ENCODE measurements at places on chromosomes 1 and 21.

GRCh38 chr1:110438893-110439292 is 12.1 kb upstream of the PROK1 start:
- no peak for DNase-seq

GRCh38 chr1:22791831-22792347 is 81.2 kb downstream of the EPHB2 start:
- no peak for DNase-seq

GRCh38 chr1:17306407-17306806 is 1.6 kb upstream of the PADI4 start:
- no peak for DNase-seq

DNA sequence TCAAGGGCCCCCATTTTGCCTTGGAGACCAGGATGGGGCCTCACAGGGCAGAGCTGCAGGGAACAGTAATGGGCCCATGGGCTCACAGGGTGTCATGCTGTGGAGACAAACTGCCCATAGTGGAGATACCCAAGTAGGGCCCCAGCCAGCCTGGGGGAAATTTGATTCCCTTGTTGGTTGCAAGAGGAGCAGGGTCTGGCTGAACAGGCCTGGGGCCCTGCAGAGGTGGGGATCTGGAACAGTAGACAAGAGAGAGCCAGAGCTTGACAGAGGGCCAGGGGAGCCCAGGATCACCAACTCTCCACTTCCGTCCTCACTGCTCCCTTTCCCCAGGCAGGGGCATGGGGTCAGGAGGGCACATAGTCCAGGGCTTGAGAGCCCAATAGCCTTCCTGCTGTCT is 8.7 kb downstream of the S100B start:
- no peak for DNase-seq

- DNase-seq, result no peak
These were observed 48.1 kb downstream of the RAP1GAP start for GRCh38 chr1:21621051-21621450.

- DNase-seq, result no peak
These were observed 816.9 kb downstream of the PLA2G4A start for GRCh38 chr1:187645651-187646050.

GRCh38 chr21:38327984-38328383 is 71.2 kb downstream of the KCNJ15 start:
- no peak for DNase-seq

DNA sequence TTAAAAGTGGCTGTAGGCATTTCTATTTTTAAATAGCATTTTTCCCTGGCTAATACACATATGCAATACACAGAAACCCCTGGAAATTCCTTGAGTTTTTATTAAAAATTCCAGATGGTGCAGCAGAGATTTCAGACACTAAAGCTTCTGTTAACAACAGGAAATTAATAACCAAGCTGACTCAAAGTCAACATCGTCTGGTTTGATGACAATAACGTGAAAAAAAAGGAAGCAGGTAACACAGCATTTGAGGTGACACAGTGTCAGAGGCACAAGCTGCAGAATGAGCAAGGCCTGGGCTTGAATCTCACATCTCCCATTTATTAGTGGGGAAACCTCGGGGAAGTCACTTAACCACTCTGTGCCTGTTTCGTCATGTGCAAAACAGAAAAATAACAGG is 64.6 kb upstream of the GJB5 start:
- DNase-seq, result no peak

DNA sequence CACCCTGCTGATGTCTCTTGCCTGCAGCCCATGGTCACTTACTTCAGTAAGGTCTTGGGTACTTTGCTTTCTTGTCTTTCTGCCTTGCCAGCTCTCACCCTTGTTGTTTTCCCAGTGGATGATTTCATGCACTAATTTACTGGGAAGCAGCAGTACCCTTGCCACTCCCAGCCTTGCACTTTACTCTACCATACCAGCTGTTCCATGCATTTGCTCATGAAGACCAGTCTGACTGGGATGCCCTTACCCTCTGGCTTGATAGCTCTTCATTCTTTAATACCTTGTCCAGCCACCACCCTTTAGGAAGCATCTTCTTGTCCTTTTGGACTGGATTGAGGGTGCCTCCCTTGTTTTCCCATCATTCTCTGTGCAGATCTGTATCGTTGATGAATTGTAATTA is 28.3 kb downstream of the CDC14A start:
- no peak for DNase-seq

DNA sequence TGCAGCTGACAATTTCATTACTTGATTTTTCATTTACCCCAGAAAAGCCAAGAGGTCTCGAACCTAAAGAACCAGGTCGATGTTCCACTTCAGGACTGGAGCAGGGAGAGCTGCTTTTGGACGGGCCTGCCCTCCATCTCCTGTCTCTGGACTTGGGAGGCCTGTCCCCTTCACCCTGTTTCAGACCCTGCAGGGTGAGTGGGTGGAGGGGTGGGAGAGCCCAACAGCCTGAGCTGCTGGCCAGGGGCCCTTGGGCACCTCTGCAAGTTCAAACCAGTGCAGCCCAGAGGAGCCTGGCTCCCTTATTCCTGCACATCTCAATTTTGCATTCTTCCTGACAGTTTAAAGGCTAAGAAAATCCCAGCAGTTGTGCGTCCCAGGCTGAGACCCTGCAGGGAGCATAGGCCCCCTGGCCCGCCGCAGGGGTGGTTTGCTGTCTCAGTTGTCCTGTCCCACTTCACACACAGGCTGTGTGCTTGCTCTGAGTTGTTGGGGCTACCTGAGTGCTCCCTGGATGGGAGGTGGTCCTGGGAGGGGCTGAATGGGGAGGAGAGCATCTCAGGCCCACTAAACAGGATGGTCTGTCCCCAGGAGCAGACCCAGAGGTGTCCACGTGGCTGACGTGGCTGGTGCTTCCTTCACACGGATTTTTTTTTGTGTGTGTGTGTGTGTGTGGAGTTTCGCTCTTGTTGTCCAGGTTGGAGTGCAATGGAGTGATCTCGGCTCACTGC is 443.7 kb downstream of the PTPRU start:
- DNase-seq, result no peak

- peak; percentile 51 for DNase-seq
These were observed 836 bp downstream of the OLFML3 start for GRCh38 chr1:113980110-113980509.

- DNase-seq, result no peak
These were observed 39.5 kb upstream of the BCAR3 start for GRCh38 chr1:93720956-93721626.

GRCh38 chr1:76865696-76866286 is 1.5 kb upstream of the ST6GALNAC5 start:
- no peak for DNase-seq

- no peak for DNase-seq
These were observed 407 bp upstream of the PIGV start for GRCh38 chr1:26787381-26787705.

GRCh38 chr1:162373541-162374260 is 3.0 kb downstream of the SPATA46 start:
- DNase-seq, result no peak

- DNase-seq, result no peak
These were observed 21.0 kb downstream of the IFNAR1 start for GRCh38 chr21:33345751-33346238.

GRCh38 chr1:91507328-91507727 is 6.7 kb downstream of the CDC7 start:
- DNase-seq, result no peak

DNA sequence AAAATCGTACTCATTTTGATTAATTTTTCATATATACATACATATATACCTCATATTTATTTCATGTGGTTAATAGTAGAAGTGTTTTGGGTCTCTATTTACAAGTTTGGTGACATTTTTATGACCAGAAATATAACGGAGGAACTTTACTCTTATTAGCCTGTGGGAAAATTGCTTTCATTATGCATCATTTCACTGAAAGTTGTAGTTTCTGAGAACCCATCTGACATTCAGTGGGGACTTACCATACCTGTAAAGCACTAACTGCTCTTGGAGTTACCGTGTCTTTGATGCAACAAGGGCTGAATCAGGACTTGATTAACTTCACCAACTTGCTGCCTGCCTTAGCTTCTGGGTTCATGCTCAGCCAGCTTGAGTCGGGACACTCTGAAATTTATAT is 49.9 kb upstream of the ITPKB start:
- no peak for DNase-seq

DNA sequence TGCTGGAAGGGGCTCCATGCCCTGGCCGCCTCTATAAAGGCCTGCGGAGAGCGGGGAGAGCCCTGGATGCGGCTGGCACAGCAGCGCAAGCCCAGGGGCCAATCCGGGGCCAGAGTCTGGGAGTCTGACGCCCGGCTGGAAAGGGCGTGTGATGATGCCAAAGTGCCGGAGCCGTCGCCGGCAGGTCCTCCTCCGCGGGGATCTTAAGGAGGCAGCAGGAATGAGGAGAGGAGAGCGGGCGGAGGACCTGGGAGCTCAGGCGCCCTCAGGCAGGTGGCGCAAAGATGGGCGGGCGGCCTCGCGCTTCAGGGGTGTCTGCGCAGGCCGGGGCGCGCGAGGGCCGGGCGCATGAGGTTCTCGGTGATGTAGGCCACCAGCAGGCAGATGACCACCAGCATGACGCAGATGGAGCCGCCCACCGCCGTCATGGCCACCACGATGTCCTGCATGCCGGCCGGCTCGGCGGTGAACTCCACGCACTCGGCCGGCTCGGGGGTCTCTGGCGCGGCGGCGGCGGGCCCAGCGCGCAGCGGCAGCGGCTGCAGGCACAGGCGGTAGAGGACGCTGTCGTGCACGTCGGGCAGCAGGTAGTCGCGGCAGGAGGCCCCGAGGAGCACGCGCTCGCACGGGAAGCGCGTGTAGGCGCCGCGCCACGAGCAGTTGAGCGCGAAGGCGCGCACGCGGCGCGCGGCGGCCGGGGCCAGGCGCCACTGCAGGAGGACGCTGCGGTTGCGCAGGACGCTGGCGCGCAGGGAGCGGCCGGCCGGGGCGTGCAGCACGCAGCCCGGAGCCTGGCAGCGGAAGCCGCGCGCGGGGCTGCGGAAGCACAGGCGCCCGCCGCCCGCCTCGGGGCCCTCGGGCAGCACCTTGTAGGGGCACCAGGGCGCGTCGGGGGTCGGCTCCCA is 653 bp downstream of the FNDC10 start:
- DNase-seq, result no peak

- no peak for DNase-seq
These were observed 12.1 kb downstream of the ATAD3B start for GRCh38 chr1:1483714-1484113.

- no peak for DNase-seq
These were observed 110.1 kb downstream of the ZNF326 start for GRCh38 chr1:90104941-90105538.

DNA sequence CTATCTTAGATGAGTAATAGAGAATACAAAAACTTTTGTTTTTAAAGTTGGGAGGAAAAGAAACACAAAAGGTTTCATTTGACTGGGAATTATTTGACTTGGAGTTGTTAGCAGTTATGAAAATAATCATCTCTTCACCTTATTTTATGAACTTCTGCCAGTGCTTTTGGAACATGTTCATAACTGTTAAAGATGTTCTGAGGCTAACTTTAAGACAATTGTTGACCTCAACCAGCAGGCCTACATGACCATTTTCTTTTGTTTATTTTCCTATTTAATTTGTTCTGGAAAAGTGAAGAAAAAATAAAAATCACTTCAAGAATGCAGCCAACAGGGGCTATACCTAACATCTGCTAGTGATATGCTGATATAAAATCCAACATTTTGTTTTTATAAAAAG is 37.4 kb downstream of the JAM2 start:
- no peak for DNase-seq

GRCh38 chr1:90714521-90714951 is 2.6 kb downstream of the BARHL2 start:
- no peak for DNase-seq

GRCh38 chr1:184407816-184408510 is 21.1 kb downstream of the C1orf21 start:
- DNase-seq, result no peak

DNA sequence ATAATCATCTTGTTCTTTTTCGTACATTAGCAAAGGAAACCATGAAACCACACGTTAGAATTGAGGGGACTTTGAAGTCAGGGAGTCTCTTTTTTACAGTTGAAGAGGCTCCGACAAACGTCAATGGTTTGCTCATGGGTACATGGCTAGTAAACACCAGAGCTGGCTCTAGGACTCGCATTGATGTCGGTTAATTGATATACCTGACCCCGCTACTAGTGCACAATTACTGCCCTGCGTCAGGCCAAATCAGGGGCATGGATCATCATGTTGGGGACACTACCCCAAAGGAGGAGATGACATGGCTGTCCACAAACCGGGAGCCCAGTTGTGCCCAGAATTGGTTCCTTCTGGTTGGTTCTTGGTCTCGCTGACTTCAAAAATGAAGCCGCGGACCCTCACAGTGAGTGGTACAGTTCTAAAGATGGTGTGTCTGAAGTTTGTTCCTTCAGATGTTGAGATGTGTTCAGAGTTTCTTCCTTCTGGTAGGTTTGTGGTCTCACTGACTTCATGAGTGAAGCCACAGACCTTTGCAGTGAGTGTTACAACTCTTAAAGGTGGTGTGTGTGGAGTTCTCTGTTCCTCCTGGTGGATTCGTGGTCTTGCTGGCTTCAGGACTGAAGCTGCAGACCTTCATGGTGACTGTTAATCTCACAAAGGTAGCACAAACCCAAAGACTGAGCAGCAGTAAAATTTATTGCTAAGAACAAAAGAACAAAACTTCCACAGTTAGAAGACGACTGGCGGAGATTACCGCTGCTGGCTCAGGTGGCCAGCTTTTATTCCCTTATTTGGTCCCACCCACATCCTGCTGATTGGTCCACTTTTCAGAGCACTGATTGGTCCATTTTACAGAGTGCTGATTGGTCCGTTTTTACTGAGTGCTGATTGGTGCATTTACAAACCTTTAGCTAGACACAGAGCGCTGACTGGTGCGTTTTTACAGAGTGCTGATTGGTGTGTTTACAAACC is 126.9 kb upstream of the ERRFI1 start:
- peak; percentile 78 for DNase-seq

DNA sequence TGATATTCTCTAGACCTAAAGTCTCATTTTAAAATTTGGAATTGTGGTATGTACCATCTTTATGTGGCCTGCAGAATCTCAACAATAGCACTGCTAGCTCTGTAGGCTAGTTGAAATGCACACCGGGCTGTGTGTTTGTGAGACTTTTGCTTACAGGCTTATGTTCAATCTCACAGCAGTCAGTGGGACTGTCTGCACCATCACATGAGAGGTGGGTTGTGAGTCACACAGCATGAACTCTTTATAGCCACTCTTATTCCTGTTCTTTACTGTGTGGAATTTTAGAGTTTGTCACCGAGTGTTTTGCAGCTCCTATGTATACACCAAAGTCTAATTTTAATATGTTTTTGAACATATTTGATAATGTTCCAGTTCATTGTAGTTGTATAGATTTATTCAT is 74.6 kb downstream of the RASAL2 start:
- DNase-seq, result no peak

GRCh38 chr1:47834326-47834725 is 162.9 kb downstream of the TRABD2B start:
- no peak for DNase-seq
